ENCODE measurements at places on chromosomes 4 and X. TPM values are rescaled to one million over a fixed set of nuclear protein-coding genes. Genes with fewer than 3 reads are reported as not detected.

DNA sequence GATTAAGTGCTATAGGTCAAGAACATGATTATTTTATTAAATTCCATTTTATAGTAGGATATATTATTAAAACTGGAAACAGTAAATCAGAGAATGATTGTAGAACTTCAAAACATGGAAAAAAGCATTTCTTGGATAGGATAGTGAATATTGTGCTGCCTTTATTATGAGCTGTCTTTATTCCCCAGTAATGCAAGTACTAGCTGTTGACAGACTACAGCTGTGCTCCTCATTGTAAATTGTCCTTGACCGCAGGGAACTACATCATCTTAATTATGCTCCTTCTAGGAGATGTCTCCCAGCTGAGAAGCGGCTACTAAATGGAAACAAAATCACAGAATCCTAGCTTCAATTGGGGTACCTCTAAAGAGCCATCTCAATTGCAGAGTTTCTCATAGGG is 1457.2 kb upstream of the PCDH7 start:
- DNase-seq: no peak

- no peak for DNase-seq
Measured at GRCh38 chr4:85391589-85392410, 83.2 kb upstream of the ARHGAP24 start.

DNA sequence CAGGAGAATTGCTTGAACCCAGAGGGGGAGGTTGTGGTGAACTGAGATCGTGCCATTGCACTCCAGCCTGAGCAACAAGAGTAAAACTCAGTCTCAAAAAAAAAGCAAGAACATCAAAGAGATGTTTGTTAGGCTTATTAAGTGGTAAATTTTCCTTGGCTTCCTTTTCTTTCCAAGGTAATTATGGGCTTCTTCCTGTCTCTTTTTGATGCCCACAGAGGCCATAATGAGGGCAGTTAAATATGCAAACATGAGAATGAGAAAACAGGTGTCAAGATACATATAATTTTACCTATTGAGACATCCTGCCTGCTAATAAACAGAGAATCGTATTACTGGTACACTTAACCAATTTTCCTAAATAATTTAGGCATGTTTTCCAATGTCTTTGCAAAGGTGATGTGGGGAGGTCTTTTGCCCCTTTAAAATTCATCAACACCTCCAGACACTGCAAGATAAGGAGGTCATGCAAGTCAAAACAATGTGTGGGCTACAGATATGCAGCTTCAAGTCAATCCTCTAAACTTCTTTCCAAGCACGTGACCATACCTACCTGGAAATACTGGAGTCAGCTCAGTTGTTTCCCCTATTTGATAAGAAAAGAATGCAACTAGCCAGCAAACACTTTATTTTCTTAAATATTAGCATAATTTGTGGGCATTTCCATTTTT is 2.7 kb downstream of the SLC39A8 start:
- no peak for DNase-seq

DNA sequence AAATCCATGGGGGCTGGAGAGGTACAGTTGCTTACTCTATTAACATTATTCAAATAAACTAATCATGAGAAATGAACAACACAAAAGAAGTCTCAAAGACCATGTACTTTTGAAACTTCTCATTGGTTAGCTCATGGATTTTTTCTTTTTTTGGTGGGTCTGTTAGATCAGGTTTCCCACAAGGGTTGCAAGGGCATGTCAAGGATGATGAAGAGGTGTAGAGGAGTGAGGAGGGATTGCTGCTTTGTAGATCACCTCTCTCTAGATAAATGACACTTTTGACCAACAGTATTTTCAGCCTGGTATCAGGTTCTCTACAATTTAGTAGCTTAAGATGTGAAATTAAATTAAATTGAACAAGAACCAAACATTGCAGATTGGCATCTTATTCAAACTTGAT is 417.9 kb upstream of the AGA start:
- DNase-seq: no peak

DNA sequence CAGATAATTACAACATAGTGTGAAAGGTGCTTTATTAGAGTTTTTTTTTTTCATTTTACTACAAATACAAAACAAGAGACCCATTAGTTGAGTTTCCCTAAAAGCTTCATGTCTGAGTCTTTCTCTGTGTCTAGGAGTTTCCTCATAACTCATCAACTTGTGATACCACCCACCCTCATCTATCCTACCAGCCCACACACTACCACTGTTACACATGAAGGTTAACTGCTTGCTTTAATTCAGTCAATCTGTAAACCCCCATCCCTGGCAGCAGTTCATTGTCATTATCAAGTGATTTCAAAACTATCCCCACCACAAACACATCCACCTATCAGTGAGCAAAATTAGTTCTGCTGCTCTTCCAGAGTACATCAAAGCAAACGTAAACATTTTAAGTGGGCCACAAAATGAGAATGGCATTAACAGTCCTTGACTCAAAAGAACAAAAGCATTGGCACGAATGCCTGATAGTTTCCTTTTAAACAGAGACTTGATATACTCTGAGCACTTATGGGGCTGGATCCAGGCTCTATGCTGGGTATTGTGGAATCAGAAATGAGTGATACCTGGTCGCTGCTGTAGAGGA is 331.6 kb upstream of the FAM241A start:
- DNase-seq: no peak

- DNase-seq: no peak
Measured at GRCh38 chr4:40323866-40324265, 11.3 kb upstream of the CHRNA9 start.

DNA sequence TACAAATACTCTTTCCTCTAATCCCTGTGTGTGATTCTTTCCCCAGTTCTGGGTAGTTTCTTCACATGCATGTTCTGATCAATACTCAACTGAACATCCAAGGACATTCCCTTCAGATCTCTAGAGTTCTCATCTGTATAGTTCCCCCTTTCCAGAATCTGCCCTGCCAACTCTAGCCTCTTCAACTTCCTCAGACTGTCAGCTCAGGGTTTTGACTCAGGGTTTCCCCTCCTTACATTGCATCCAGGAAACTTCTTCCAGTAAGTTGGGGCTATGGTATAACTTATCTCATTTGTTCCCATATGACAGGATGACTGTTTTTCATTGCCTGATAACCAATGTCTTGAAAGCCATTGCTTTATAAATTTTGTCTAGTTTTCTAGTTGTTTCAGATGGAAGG is 14.2 kb upstream of the ANKRD17 start:
- DNase-seq: no peak

GRCh38 chr4:168805341-168805740 is 204.7 kb downstream of the CBR4 start:
- DNase-seq: no peak

DNA sequence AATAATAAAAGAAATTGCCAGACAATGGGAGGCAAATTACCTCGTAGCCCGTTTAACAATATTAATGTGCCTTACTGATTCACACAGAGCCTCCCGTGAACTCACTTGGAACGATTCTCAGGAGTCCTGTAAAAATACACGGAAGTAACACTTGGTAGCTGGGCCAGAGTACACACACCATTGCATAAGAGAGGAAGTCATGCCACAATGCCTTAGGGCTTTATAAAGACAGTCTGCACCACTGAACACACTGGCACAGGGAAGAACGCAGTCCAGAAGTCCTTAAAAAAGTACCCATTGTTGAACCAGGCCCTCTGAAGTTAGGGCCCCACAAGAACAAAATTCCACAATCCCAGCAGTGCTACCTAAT is 15.1 kb downstream of the SLC2A9 start:
- DNase-seq: no peak

GRCh38 chr4:71277353-71277752 is 61.5 kb upstream of the SLC4A4 start:
- no peak for DNase-seq

GRCh38 chr4:148444296-148445070 is 2.3 kb upstream of the NR3C2 start:
- DNase-seq: peak; percentile 35

DNA sequence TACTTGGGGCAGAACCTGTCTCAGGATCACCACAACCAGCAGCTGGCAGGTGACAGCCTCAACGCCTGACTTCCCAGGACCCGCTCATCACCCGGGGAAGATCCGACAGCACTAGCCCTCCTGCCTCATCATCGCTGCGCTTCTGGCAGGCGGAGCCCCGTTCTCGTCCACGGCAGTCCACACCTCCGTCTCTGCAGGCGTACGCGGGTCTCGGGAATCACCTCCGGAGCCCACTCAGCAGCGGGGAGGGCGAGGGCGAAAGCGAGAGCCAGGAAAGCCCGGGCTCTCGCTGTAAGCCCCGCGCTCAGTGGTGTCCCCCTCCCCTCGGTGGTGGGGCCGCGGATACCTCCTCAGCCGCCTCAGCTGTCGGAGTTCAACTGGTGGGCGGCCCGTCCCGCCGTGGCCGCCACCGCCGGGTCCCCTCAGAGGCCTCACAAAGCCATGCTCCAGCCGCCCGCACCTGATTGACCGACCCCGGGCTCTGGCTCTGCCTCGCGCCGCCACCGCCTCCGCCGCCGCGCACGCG is 518 bp upstream of the CNKSR2 start:
- peak; percentile 37 for DNase-seq

Gene NALF2
- 3.6 TPM for total RNA-seq

Gene MAGEA11
- not detected for total RNA-seq

Gene GAGE12F
- not detected for total RNA-seq

Gene CHRDL1
- total RNA-seq: 24.4 TPM

Gene DCTD
- total RNA-seq: 32.7 TPM

Gene DUSP9
- 0.45 TPM for total RNA-seq

Gene SYN1
- total RNA-seq: 9.8 TPM

Gene MAGEC3
- 0.54 TPM for total RNA-seq

Gene FGFBP1
- total RNA-seq: not detected

Measured in cerebellum (tissue), 4 donors.